ENCODE measurements at places on chromosomes 2 and 18.

DNA sequence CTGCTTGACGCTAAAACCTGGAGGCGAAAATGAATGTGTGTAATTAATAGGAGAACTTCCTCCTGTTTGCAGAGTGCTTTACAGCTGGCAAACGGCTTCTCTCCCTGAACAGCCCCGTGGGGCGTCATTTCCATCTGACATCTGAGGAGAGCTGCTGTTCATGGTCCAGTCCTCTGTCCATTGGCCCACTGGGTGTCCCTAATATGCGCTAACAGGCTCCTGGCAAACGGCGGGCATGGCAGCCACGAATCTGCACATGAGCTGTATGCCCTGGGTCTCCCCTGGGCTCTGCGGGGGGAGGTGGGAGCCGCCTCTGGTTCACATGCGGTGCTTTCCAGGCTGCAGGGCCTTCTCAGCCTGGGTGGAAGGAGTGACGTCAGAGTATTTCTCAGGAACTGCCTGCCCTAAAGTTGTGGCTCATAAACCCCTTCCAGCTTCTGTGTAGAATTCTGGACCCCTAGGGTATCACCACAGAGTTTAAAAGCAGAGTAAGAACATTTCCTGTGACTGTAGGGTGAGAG is 73.2 kb downstream of the LRRFIP1 start:
- peak; percentile 72 for DNase-seq

- DNase-seq: no peak
Measured at GRCh38 chr18:57839942-57840381, 36.8 kb upstream of the ATP8B1 start.

GRCh38 chr2:241399941-241400922 is 44.1 kb downstream of the FARP2 start:
- no peak for DNase-seq

GRCh38 chr2:15548974-15549373 is 12.2 kb downstream of the NBAS start:
- DNase-seq: no peak

DNA sequence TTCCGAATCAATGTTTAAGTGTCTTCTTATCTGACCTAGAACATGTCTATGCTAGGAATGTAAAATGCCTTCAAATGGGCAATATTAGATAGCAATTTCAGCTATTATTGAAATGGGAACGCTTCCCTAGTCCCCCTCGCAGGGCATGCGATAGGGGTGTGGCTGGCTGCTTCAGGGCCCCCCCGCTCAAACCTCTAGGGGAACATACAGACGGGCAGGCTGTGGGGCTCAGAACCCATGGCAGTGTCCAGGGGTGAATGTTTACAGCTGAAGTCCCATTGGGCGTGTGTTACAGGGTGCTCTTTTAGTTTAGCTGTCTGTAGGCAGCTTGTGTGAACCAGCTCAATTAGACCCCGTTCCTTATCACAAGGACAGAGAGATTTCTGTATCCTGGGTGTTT is 315.9 kb downstream of the DSEL start:
- no peak for DNase-seq

DNA sequence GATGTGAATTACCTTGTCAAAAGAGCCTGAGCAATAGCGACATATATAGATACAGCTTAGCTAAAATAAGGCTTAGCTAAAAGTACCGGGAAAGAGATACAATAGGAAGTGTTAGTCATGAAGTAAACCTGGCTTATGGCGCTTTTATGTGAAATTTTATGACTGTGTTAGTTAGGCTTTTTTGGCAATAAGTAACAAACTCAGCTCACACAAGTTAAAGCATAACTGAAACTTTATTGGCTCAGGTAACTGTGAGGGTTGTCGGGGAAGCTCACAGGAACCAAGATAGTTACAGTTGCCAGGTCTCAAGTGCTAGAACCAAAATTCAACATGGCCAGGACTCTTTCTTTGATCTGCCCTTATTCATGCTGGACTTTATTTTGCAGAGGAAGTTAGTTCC is 925.0 kb upstream of the GYPC start:
- DNase-seq: no peak

GRCh38 chr18:10010611-10011015 is 96.8 kb downstream of the VAPA start:
- DNase-seq: no peak

GRCh38 chr2:239159476-239159911 is 241.3 kb downstream of the HDAC4 start:
- DNase-seq: no peak

DNA sequence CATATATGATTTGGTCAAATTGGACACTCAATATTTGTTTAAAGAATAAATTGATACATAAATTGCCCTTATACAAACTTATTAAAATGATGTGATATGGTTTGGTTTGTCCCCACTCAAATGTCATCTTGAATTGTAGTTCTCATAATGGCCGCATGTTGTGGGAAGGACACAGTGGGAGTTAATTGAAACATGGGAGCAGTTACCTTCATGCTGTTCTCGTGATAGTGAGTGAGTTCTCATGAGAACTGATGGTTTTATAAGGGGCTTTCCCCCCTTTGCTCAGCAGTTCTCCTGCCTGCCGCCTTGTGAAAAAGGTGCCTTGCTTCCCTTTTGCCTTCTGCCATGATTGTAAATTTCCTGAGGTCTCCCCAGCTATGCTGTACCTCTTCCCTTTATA is 34.0 kb upstream of the SLC8A1 start:
- no peak for DNase-seq

DNA sequence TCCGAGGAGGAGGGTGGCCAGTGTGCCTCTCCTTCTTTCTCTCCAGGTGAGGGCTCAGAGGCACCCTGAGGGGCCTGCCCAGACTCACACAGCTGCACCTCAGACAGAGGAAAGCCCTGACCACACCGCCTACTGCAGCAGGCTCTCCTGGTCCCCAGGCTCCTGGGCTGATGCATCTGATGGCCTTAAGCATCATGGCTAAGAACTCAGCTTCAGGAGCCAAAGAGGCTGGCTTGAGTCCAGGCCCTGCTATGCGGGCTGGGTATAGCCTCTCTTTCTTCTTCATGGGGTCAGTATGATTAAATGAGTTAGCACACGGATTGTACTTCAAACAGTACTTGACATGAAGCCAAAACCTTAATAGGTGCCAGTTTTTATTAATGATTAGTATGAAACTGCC is 89.6 kb downstream of the TGFA start:
- no peak for DNase-seq

DNA sequence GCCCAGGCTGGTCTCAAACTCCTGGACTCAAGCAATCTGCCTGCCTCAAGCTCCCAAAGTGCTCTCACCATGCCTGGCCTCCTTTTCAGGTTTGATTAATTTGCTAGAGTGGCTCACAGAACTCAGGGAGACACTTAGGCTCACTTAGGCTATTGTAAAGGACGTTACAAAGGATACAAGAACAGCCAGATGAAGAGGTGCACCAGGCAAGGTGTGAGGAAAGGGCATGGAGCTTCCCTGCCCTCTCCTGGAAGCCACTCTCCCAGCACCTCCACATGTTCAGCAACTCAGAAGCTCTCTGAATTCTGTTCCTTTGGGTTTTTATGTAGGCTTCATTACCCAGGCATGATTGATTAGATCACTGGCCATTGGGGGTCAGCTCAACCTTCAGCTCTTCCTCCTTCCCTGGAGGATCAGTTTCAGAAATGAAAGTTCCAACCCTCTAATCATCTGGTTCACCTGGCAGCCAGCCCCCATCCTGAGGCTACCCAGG is 78.7 kb upstream of the RGPD5 start:
- no peak for DNase-seq

- no peak for DNase-seq
Measured at GRCh38 chr2:429575-430254, 141.8 kb upstream of the ALKAL2 start.

- DNase-seq: no peak
Measured at GRCh38 chr18:42413870-42414269, 458.8 kb downstream of the PIK3C3 start.

DNA sequence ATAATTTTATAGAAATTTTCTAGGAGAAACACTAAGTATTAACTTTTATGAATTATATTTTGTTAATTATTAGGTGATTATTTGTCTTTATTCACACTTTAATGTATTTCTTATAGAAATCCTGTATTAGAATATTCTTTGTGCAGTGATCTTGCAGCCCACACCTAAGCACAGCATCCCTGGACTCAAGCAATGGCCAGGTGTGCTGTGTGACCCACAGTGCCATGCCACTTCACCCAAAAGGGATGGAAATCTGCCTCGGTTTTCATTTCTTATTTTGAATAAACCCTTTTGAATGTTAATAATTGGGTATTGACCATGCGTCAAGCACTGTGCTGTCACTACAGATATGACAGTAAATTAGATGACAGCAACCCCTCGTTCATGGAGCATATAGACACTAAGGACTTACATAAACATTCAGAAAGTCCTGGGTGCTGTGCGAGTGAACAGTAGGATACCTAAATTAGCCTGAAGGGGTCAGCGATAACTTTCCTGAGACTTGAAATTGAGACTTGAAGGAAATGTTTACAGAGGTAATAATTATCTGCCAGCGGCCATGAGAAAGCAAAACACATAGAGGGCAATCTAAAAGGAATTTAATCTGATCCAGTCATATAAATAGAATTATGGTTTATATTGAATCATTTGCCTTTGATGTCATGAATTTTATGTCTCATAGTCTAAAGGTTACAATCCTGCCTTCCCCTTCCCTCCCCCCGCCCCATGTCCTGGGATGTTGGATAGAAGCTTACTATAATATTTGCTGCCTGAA is 52.7 kb upstream of the CALCRL start:
- DNase-seq: no peak

DNA sequence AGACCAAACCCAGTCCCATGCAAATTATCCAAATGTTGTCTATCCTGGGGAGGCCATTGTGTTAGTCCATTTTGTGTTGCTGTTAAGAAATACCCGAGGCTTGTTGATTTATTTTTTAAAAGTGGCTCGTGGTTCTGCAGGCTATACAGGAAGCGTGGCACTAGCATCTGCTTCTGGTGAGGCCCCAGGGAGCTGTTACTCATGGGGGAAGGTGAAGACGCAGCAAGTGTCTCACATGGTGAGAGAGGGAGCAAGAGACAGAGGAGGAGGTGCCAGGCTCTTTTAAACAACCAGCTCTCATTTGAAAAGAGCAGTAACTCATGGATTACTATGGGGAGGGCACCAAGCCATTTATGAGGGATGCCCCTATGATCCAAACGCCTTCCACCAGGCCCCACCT is 80.3 kb upstream of the ARL4C start:
- DNase-seq: no peak

DNA sequence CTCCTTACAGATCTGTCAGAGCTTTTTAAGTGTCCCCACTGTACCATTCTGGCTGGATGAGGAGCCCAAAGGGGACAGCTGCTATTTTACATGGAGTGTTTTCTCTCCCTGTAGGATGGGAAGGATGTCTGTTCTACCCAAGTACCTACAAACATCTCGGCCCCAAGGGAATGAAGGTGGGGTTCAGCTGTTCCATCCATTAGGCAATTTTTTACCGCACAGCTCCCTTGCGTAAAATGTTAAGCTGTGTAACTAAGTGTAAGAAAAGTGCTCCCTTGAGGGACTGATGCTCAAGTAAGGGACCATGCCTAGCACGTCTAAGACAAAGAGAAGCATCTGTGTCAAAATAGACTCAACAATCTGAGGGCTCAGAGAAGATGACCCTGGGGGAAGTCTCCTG is 180.3 kb downstream of the MYO5B start:
- DNase-seq: no peak

DNA sequence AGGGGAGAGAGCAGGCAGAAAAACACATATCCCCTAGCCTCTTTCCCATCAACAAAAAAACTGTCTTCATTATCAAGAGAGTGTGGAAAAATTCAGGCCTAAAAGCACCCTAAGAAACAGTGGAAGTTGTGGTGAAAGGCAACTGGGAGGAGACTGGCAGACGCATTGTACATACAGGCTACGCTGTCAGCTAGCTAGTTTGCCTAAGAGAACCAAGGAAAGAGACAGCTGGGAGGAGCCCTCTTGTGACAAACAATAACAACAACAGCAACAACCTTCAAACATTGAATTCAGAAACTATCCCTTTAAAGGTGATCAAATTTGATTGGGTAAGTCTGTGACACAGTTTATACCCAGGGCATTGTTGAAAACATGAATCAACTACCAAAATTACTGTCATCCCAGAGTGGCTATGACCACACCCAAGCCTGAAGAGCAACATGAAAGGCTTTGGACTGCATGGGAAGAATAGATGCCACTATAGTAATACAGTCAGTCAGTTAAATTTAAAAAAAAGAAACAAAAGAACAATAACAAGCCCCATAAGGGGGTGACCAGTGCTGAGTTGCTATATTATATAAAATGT is 88.9 kb upstream of the CRIM1 start:
- no peak for DNase-seq

- DNase-seq: peak; percentile 67
Measured at GRCh38 chr18:54223568-54224241, 764 bp downstream of the MBD2 start.

DNA sequence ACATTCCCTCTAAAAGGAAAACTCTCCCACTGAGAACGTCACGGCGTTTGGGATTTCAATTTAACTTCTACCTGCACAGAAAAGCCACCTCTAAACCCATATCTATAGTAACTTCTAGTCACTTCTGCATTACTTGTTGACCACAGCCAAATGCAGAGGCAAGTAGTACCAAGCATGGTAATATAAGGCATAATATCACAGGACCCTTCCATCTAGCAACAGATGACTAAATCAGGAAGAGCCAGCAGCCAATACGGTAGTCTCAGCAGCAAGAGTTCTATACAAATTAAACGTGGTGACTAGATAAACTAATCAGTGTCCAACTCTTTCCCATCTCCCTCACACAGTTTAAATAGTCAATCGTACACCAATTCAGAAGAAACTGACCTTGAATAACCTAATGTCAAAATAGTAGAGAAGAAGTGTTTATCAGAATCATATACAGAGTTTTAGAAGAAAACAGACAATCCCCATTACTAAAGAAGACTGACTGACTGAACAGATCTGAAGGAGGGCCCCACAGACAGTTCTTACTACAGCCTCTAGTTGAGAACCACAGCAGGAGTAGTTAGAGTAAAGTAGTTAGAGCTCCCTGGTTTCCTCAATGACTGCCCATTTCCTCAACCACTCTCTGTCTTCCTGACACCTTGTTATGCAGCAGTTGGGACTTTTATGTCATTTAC is 30.0 kb downstream of the MEMO1 start:
- no peak for DNase-seq

GRCh38 chr2:179555691-179556283 is 291.2 kb upstream of the SESTD1 start:
- DNase-seq: no peak

GRCh38 chr2:223117533-223117932 is 65.5 kb downstream of the KCNE4 start:
- DNase-seq: no peak

DNA sequence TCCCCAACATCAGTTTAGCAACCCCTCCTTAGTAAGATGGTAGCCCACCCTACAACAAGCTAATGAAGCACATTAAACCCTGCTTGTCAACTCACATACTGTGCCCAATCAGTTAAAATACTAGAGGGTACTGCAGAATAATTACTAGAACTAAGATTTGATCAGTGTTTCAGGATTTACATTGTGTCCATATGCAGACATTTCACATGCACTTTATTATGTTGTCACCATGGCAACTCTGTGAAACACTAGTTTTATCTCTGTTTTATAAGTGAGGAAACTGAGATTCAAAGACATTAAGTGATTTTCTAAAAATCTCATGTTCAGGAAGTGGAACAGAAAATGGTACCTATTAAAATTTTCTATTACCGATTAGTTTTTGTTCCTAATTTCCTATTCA is 61.7 kb downstream of the CYBRD1 start:
- DNase-seq: no peak

- no peak for DNase-seq
Measured at GRCh38 chr2:11562476-11562875, 28.6 kb downstream of the GREB1 start.

Data from HL-60 (cell line).